ENCODE measurements at places on chromosomes 1 and 21.
A peak's percentile ranks its signal among the peaks of the same experiment; 100 is the strongest.

- DNase-seq: no peak
Observed at GRCh38 chr1:56284928-56285327, 294.4 kb downstream of the PLPP3 start.

GRCh38 chr1:113391649-113392271 is 1.4 kb downstream of the MAGI3 start:
- DNase-seq: no peak

DNA sequence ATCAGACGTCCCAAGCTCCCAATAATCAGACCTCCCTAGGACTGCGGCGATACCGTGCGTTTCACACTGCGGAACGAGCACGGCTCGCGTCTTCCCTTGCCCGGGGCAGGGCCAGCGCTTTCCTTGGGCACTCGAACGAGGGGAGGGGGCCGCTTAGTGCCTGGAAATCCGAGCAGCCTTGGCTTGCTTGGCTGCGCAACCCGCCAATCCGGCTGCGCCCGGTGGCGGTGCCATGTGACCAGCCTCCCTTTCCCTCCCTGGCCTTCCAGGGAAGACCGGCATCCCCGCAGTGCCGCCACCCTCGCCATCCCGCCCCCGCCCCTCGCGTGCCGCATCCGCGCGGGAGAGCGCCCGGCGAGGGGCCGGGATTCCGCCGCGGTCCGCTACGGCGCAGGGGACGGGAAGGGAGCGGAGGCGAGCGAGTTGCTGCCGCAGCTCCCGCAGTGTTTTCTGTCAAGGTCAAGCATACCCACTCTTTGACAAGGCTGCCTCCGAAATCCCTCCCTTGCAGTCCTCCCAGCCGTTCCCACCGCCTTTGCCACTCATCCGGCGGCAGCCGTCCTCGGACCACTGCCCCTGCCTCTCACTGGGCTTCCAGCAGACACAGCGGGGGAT is 8.3 kb upstream of the RNF19B start:
- no peak for DNase-seq

- no peak for DNase-seq
Observed at GRCh38 chr1:98672189-98672588, 10.7 kb downstream of the SNX7 start.

GRCh38 chr21:45241357-45241756 is 46.3 kb downstream of the POFUT2 start:
- DNase-seq: no peak

DNA sequence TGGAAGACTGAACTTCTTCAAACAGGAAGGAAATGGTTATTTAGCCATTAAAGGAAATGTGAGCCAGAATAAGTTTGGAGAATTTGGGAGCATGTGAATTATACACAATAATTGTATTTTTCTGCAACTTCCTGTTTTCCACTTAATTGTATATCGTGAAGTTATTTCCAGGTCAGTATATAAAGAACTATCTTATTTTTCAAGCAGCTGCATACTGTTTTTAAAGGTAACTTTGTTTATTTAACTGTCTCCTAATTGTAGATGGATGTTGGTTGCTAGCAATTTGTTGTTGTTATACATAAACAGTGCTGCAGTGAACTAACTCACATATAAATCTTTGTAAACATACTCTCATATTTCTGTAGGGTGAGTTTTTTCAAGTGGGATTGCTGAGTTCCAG is 180.3 kb downstream of the HLX start:
- no peak for DNase-seq

DNA sequence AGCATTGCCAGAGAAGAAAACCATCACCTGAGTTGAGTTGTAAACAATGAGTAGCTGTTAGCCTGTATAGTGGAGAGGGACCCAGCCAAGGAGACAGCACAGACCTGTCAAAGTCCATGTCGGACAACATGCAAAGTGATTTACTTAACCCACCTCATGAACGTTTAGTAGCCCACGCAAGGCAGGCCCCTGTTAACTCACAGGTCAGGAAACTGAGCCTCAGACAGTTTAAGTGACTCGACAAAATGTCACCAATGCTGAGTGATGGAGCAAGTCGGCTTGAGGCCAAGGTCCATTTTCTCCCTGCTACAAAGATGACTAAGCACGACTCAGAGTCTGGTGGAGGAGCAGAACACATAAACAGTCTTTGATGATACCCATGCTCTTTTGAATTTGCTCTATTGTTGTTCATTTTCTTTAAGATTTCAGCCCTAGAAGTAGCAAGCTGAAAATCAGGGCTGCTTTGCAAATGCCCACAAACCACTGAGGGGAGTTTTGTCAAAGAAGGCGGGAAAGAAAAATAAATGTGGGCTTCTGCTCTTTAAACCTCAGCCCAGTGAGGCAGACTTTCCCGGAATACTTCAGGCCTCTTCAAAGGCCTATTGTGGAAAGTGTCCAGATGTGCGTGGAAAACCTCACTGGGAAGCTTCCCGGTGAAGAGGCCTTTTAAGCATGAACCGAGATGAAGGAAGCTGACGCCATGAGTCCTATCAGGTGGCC is 83.8 kb upstream of the HOOK1 start:
- no peak for DNase-seq

DNA sequence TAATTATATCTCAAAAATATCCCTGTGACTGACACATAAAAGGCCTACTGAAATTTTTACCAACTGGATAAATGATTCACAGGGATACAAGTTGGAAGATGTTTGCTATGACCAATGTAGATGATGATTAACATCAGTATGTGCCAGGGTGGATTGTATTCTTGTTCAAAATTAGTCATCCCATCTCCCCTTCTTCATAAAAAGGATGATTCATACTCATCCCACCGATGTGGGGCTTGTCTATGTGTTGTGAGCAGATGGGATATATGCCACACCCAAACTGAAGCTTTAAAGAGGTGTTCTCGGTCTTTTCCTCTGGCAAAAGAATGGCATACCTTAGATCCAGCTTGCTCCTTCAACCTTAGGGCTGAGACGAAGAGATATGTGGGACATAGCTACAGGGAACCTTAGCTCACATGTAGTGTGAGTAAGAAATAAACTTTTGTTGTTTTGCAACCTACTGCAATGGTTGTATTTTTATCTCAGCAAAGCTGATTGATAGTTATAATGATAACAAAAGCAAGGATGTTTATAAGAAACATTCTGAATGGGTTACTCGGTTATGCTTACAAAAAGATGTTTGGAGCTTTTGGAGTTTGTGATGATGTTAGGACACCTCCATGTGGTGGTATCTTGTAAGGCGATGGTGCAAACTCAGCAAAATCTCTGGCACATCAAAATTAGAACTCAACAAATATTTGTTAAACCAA is 29.4 kb downstream of the SPATA17 start:
- DNase-seq: no peak

GRCh38 chr1:10242135-10242534 is 31.8 kb downstream of the KIF1B start:
- no peak for DNase-seq

- DNase-seq: no peak
Observed at GRCh38 chr1:165060285-165060793, 296.2 kb downstream of the LMX1A start.

- no peak for DNase-seq
Observed at GRCh38 chr1:200153277-200154055, 126.0 kb downstream of the NR5A2 start.

DNA sequence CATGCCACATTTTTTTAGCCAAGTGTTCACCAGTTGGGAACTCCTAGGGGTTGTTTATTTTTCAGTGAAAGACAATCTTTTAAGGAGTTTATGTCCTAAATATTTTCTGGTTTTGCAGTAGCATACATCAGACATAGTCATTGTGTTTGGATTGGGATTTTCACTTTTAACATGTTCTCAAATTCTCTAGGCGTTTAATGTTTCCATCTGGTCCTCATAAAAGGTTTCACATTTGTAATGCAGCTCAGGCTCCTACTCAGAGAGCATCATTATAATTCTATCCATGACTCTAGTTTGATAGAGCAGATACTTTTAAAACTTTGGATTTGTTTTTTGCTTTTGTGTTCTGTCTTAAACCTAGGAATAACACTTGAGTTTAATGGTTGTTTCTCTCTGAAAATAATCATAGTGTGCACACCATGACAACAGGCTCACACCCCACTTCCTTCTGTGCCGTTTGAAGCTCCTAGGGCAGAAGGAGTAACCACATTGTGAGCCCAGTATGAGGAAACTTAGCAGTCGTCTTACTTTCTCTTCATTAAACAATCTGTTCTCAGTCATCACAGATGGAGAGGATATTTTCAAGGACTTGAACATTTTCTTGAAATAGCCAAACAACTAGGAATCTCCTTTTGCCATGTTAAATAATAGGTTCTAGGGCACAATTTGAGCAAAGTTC is 219.6 kb downstream of the PDE4B start:
- DNase-seq: no peak

DNA sequence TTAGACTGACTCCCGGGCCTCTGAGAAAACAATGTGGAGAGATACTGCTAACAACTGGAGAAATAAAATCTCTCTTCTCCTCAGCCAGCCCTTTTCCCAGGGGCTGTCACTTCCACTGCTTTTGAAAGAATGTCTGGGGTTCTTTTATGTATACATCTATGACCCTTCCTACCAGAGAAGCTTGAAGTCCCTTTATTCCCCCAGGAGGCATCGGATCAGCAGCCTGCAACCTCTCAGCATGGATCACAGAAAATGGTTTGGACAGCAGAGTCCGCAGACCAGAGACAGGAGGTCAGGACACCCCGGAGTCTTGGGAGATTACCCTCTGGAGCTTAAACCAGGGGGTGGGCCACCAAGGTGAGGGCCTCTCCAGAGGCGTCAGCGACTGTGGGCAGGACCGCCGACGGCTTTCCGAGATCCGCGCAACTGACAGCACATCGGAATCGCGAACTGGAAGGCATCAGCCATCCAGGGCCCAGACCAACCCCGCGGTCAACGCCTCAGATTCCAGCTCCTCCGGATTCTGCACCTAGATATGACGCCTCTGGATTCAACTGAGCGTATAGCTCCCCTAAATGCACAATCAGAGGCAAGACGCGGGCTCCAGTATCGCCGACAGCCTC is 1.0 kb downstream of the EPHA10 start:
- no peak for DNase-seq

GRCh38 chr1:35301674-35302392 is 33.3 kb downstream of the ZMYM4 start:
- DNase-seq: no peak

DNA sequence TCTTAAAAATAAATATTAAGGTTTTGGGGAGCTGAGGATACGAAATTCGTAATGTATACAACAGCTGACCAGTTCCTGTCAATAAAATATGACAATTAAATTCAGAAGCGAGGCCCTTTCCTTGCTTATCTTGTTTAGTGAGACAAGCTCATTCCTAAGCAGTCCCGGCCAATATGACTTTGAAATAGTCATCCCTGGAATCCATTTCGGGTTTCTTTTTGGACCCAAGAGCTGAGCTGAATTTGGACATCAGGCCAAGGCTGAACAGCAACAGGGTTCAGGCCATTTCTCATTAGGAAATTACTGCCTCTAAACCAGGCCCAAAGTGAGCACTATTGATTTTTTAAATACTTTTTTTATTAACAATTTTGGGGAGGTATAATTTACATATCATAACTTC is 17.3 kb upstream of the FMN2 start:
- no peak for DNase-seq

GRCh38 chr1:70117046-70117445 is 88.3 kb downstream of the LRRC40 start:
- no peak for DNase-seq

DNA sequence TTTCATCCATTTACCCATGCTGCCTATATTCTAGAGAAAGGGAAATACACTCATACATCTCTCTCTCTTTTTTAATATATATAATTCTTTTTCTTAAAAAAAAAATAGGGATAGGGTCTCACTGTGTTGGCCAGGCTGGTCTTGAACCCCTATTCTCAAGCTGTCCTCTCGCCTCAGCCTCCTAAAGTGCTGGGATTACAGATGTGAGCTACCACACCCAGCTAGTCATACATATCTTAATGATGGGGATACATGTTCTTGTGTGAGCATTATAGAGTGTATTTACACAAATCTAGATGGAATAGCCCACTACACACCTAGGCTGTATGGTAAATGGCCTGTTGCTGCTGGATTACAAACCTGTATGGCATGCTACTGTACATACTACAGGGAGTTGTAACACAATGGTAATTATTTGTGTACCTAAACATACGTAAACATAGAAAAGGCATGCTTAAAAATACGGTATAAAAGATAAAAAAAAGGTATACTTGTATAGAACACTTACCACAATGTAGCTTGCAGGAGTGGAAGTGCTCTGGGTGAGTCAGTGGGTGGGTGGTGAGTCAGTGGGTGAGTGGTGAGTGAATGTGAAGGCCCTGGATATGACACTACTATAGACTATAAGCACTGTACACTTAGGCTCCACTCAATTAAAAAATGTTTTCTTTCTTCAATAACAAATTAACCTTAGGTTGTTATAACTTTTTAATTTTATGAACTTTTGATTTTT is 72.9 kb downstream of the IVNS1ABP start:
- DNase-seq: peak; percentile 0

All from SW 1271 (cell line).